ENCODE measurements at places on chromosomes 1 and 21. TPM values are rescaled to one million over a fixed set of nuclear protein-coding genes. Genes with fewer than 3 reads are reported as not detected.

DNA sequence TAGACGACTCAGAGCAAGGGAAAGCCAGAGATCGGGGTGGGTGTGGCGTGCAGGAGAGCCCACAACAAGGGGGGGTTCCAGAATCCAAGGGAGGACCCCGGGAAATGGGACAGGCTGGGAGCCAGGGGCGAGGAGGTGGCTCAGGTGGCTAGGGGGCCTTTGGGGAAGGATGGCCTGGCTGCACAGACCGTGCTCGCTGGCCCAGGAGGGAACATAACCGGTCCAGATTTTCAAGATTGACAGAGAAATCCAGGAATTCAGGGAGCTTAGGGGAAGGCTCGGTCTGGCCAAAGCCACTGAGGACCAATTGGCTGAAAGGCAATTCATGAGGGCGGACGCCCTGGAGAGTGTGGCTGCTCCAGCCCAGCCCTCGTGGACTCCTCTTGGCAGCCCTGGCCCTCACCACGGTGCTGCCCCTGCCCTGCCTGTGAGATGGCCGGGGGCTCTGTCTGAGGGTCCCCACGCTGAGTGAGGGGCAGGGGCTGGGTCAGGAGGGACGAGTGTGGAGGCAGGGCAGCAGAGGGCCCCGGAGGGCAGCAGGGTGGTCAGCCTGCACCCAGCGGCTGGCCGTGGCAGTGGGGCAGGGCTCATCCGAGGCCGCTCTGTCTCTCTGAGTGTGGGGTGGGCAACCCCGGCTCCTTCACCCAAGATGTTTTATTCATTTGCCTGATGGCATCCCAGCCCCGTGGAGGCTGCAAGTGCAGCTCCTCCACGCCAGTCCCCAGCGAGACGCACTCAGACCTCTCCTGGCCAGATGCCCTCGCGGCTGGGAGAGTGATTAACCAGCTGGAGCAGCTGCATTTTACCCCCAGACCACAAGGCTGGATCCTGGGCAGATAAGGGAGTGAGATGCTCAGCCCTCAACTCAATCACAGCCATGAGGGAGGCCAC is 5.6 kb upstream of the LRRC3 start:
- peak; percentile 70 for DNase-seq

GRCh38 chr1:54585181-54586066 is 37.4 kb downstream of the ACOT11 start:
- DNase-seq: no peak

- DNase-seq: no peak
Observed at GRCh38 chr1:58764294-58764978, 19.4 kb downstream of the JUN start.

DNA sequence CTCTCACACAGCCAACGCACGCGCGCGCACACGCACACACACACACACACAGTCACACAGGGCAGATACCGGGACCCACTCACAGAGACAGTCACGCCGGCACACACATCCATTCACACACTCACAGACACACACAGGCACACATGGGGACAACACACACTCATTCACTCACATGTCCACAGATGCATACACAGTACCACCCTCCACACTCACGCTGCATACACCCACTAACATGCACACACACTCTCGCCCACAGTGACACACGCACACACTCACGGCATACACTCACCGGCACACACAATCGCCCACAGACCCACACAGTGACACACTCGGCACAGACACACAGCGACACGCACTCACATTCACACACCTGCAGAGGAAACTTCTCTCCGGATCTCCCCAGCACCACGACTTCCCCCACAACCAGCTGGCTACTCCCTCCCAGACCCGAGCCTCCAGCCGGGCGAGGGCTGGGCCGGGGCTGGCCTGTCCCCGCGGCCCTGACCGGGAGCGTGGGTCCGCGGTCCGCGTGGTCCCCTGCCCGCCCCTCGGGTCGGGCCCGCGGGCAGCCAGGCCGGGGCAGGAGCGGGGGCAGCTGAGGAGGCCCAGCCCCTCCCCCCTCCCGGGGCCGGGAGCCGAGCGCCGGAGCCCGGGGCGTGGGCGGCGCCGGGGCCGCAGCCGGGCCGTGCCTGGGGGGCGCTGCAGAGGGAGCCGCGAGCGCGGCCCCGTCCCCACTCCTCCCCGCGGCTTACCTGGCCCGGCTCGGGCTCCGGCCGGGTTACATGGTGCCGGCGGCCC is 552 bp downstream of the DLGAP3 start:
- DNase-seq: no peak

DNA sequence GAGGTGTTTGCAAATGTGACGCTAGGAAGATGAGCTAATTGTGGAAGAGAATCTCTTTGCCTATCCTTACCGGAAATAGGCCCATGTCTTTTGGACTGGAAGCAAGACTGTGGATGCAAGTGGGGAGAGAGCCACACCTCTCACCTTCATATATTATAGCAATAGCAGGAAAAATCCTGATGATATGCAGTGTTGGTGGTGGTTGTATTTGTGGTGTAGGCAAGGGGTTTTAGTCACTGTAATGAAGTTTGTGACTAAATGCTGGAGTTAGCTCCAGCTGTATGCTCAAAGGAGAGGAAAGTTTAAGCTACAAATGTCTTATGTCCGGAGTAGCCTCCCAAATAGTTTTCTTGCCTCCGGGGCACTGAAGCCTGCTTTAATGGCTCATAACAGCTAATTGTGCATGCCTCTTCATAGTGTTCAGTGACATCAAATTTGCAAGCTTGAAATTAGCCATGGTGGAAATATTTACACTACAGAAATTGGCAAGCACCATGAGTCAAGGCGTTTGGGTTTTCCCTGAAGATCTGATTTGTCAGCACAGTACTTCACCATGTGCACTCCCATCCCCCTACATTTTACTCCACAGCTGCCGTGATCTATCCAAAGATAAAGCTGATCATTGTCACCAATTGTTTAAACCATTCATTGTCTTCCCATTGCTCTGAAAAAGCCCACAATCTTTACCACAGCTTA is 102.6 kb upstream of the ZNF644 start:
- no peak for DNase-seq

DNA sequence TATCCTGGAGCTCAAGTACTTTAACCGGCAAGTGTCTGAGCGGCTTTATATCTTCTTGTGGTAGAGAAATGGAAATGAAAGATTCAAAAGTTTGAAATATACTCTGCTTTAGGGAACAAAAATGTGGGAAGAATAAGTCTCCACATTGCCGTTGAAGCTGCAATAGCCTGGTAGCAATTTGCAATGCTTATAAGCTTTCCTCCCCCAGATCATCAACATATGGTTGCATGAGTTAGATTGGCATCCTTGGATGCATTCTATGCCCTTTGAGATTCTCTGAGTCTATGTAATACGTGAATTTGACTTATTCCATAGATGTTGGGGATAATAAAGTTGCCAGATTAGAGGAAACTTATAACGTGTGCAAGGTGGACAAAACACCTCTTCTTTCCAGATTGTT is 86.1 kb upstream of the KCNK1 start:
- no peak for DNase-seq

The GJB5 gene
- not detected for total RNA-seq

DNA sequence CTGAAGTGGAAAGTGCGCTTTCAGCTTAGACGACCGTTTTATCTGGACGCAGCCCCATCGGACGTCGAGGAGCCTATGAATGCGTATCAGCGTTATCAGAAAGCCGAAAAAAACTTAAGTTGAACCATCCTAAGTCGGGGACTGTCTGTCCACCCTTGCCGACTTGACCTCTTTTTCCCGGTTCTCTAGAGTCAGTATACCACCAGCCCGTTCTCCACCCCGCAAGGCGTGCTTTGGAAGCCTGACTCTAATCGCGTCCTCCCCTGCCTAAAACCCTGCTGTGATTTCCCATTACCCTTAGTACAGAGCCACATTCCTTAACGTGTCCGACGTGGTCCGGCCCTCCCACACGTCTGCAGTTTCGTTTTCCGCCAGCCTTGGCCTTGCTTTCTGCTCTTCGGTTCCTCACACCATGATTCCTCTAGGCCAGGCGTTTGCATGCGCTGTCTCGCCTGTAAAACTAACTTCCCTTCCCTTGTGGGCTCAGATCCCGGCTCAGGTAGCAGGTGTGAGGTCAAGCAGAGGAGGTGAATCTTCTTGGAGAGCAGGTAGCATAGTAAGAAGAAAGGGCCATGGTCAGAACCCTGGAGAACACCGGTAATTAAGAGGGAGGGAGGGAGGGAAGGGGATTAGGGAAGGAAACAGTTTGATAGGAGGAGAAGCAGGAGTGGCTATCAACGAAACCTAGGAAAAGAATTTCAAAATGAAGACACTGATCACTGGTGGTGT is 865 bp downstream of the ADPRS start:
- DNase-seq: no peak

DNA sequence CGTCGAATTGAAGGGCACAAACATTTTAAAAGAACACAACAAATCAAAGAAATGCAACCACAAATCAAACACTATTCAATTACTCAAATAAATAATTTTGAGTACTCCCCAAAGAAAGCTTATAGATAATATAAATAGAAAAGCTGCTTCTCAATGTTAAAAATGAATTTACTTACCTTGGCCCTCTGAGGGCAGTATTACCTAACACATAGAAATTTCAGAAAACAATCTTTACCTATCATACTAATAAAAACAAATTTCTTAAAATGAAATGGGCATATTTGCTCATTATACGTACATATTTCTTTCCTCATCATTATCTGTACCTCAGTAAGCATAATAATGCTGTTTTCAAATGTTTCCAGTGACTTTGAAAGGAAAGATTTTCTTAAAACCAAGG is 141.8 kb downstream of the AKT3 start:
- DNase-seq: no peak

The PLA2G4A gene
- 4.6 TPM for total RNA-seq

The LHX8 gene
- not detected for total RNA-seq

- peak; percentile 95 for DNase-seq
Observed at GRCh38 chr1:205321162-205321958, at the start of gene NUAK2. Gene NUAK2, minus strand, starts transcription at chr1:205321745. Its CDS starts 117 bp downstream, at chr1:205321628.

GRCh38 chr1:166721145-166721544 is 118.1 kb upstream of the POGK start:
- DNase-seq: no peak

The C1orf116 gene
- 0.13 TPM for total RNA-seq

DNA sequence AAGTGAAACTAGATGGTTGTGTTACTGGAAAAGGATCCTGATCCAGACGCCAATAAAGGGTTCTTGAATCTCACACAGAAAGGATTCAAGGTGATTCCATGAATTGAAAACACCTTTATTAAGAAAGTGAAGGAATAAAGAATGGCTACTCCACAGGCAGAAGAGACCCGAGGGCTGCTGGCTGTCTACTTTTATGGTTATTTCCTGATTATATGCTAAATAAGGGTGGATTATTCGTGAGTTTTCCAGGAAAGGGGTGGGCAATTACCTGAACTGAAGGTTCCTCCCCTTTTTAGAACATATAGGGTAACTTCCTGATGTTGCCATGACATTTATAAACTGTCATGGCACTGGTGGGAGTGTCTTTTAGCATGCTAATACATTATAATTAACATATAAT is 50.9 kb upstream of the WARS2 start:
- no peak for DNase-seq

DNA sequence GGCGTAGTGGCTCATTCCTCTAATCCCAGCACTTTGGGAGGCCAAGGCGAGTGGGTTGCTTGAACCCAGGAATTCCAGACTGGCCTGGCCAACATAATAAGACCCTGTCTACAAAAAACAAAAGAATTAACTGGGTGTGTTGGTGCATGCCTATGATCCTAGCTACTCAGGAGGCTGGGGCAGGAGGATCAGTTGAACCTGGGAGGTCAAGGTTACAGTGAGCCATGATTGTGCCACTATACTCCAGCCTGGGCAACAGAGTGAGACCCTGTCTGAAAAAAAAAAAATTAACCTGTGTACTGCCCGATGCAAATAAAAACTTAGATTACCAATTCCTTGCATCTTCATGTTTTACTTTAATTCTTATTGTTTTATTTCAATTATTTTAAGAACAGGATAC is 193.2 kb downstream of the PATJ start:
- no peak for DNase-seq

The OR2T33 gene
- total RNA-seq: not detected

The OPTC gene
- not detected for total RNA-seq

DNA sequence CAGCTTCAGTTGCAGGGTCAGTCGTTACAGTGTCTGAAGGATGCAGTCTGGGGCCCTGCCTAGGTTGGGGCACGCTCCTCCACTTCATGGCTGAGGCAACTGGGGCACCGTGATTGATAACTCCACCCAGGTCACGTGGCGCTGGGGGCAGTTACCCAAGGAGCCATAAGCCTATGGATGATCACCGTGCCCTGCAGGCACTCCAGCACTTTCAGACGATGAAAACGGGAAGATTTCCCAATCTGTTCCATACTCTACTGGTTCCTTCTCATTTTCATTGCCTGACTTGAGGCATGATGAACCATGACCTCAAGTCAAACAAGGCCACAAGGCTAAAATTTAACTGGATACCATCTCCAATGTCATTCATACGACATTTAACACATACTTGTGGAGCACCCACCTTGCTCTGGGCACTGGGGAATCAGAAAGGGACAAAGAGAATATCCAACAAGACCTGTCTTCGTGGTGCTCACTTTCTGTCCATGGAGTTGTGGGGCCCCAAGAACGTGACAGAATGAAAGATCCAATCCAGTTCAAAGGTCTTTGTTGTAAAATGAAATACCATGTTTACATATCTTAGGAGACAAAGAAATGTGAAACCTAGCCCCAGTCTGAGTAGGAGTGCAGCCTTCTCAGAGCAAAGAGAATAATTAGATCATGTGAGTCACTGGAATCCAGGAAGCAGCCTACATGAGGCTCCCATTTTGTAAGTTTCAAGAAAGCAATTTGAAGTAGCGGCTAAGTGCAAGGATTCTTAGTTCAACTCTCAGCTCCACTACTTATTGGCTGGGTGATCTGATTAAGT is 39.4 kb upstream of the SPOCD1 start:
- DNase-seq: no peak

DNA sequence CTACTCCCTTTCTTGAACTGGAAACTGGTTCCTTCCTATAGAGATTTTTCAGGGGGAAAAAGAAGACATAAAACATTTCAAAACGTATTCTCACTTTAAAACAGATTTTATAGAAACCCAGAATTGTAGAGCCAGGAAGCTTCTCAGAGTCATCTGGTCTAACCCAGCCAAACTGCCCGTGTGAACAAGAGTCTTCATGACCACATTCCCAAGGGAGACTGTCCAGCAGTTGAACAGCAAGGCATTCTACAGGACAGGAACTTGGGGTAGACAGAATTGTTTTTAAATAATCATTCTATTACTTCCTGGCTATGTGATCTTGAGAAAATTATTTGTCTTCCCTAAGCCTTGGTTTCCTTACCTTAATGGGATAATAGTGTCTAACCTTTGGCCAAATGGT is 163.5 kb upstream of the IVNS1ABP start:
- DNase-seq: no peak

GRCh38 chr1:229043115-229043514 is 227.8 kb upstream of the RAB4A start:
- DNase-seq: no peak

The FGR gene
- total RNA-seq: 12.1 TPM

DNA sequence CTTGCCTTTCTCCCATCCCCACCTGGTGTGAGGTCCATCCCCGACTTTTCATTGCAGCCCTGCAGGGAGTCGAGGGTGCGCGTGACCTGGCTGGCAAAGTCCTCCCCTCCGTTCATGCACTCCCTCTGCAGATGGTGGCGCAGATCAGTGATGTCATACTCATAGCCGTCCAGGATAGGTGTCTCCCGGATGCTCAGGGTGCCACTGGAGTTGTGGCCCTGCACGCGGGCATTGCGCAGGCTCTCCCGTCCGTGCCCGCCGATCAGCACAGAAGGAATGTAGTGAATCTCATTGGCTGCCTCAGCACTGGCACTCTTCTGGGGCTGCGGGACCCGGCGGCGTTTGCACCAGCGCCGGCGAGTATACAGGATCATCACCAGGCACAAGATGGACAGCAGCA is 132.1 kb downstream of the ASTN1 start:
- no peak for DNase-seq
